ENCODE measurements at places on chromosomes 5 and 9.

DNA sequence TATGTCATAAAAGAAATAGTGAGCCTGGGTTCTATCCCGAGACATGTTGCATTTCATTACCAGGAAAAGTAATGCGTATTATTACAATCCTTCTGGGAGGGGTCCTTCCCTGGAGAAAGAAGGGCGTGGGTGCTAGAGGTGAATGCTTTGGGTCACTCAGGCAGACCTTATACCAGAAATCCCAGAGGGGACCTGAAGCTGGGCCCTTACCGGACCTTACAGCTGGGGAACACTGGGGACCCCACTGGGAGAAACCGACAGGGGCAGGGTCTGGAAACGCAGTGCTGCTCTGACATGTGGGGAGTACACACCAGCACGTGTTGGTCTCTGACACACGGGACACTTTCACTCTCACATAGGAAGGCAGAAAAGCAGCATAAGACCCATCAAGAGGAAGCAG lies 71.3 kb downstream of the LMNB1 start:
- no peak for DNase-seq

DNA sequence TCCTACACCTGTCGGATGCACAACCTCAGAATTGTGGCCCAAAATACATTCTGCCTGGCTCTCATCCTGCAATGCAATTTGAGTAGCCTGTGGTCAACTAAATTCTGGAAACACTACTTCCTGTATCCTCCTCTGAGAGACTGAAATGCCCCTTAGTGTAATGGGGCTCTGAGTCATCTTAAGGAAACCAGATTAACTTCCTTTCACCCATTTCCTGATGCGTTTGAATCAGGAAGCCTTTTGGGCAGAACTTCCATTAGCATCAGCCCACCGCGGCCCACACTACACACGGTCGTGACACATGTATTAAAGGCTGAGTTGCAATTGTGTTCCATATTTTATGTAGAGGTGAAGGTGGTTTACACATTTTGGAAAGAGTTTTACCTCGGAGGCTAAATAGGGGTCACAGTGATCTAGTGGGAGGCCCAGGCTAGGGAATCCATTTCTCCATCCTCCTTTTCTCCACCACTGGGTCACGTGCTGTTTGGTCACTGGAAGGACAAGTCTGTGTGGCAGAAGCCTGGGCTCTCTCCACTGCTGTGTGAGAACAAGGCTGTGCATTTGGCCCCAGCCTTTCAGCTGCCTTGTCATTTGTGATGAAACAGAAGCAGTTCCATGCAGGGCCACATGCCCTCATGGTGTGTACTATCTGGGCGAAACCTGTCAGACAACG lies 55.9 kb downstream of the DAP start:
- no peak for DNase-seq

DNA sequence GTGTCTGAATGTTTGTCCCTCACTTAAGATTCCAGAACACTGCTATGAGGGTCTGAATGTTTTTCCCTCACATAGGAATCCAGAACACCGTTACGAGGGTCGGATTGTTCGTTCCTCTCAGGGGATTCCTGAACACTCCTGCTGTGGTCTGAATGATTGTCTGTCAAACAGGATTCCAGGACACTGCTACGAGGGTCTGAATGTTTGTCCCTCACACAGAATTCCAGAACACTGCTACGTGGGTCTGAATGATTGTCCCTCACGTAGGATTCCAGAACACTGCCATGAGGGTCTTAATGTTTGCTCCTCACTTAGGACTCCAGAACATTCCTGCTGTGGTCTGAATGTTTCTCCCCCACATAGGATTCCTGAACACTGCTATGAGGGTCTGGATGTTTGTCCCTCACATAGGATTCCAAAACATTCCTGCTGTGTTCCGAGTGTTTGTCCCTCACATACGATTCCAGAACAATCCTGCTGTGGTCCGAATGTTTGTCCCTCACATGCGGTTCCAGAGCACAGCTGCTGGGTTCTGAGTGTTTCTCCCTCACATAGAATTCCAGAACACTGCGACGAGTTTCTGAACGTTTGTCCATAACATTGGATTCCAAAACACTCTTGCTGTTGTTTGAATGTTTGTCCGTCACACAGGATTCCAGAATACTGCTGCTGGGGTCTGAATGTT lies 199.5 kb downstream of the FOXD4L6 start:
- no peak for DNase-seq

GRCh38 chr5:79872291-79872690 lies 118.8 kb downstream of the MTX3 start:
- no peak for DNase-seq

DNA sequence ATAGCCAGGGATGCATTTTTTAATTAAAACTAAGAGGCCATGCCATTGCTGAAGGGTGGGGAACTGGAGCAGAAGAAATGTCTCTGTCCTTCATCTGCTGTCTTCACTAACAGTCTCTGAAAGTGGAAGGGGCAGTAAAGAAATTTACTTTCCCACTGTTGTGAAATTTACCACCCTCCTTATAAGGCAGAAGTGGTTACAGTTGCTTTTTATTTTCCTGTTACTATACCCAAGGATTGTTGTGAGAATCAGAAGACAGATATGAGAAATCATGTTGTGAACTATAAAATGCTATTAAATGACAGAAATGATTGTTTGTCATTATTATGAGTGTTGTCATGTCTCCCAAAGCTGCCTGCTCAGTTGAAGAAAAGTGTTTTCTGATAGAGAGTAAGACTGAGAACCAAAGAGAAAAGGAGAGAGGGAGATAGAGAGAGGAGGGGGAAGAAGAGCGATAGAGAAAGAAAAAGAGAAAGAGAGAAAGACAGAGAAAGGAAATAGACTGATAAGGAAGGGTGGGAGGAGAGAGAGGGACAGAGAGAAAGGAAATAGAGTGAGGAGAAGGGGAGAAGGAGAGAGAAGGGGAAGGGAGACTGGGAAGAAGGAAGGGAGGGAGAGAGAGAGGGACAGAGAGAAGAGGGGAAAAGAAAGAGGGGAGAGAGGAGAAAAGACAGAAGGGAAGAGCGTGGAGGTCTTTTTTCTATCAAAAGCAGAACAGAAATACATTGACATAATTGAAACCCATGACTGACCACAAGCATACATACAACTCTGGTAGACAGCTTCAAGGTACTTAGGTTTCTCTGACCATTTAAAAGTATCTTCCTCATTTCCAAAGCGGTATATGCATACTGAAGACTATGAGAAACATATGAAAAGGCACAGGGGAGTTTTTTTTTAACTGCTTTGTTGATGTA lies 22.5 kb downstream of the SEC61B start:
- no peak for DNase-seq

- no peak for DNase-seq
Measured at GRCh38 chr5:135213027-135213386, 179.0 kb upstream of the PITX1 start.

- no peak for DNase-seq
Measured at GRCh38 chr9:120863833-120864232, 13.2 kb downstream of the PHF19 start.

GRCh38 chr5:38948501-38948900 lies 102.7 kb downstream of the OSMR start:
- no peak for DNase-seq

GRCh38 chr9:106771608-106772007 lies 91.4 kb upstream of the ZNF462 start:
- DNase-seq = no peak

DNA sequence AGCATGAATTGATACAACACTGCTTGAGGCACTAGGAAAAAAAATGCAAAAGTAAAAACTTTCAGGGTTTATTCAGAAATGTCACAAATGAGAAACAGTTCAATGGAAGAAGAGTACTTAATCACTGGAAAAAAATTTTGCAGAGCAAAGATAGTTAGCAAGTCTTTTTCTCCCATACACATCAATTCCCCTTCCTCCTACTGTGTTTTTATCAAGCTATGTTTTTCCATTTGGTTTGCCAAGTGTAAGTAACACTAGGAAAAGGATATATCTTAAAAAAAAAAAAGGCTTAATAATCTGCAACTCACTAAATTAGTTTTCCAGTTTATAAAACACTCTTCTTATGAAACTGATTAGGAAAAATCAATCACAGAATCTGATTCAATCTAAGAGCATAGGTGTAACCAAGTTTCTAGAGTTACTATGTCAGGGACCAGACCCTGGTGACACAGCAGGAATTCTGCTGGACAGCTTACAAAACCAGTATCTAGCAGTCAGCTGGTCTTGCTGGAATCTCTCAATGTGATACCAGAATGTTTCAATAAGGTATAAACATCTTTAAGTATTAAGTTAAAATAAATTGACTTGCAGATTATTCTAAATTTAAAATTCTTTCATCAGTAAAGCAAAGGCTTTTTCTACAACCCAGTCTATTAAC lies 34.7 kb downstream of the RNF145 start:
- DNase-seq = no peak

- no peak for DNase-seq
Measured at GRCh38 chr5:113266227-113266912, 168.4 kb downstream of the TSSK1B start.

GRCh38 chr5:15798006-15798405 lies 298.0 kb downstream of the FBXL7 start:
- no peak for DNase-seq

GRCh38 chr5:154273028-154273617 lies 82.6 kb downstream of the GALNT10 start:
- DNase-seq = no peak

GRCh38 chr9:136465500-136466154 lies 17.2 kb downstream of the SEC16A start:
- no peak for DNase-seq

DNA sequence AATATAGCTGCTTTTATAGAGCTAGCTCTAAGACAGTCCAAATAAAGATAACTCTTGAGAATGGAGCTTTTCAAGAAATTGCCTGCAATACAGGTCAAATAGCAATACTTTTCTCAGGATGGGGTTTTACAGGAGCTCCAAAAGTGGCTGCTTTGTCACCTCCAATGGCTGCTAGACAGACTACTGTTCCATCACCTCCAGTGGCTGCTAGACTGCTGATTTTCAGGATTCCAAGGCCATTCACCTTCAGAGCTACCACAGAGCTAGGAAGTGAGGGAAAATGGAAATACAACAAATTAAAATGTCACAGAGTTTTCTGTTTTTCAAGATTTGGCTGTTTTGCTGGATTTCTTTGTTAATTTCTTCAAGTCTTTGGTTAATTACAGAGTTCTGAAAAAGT lies 8.5 kb upstream of the ITGA1 start:
- DNase-seq = no peak

GRCh38 chr9:72623156-72623555 lies 101.7 kb downstream of the TMC1 start:
- DNase-seq = no peak

DNA sequence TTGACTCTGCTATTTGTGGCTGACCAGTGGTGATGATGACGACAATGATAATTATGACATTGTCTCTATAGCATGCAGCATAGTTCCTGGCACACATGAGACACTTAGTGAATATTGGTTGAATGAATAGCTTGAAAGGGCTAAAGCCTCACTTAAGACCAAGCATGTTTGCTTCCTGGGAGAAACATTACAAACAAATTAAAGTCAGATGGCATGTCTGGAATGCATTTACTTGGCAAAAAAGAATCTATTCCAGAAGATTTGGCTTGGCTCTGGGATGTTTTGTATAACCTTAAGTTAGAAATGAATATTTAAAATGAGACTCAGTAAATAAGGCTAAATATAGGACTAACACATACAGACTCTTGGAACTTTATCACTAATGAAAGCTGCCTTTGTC lies 21.6 kb downstream of the GAS1 start:
- DNase-seq = no peak

DNA sequence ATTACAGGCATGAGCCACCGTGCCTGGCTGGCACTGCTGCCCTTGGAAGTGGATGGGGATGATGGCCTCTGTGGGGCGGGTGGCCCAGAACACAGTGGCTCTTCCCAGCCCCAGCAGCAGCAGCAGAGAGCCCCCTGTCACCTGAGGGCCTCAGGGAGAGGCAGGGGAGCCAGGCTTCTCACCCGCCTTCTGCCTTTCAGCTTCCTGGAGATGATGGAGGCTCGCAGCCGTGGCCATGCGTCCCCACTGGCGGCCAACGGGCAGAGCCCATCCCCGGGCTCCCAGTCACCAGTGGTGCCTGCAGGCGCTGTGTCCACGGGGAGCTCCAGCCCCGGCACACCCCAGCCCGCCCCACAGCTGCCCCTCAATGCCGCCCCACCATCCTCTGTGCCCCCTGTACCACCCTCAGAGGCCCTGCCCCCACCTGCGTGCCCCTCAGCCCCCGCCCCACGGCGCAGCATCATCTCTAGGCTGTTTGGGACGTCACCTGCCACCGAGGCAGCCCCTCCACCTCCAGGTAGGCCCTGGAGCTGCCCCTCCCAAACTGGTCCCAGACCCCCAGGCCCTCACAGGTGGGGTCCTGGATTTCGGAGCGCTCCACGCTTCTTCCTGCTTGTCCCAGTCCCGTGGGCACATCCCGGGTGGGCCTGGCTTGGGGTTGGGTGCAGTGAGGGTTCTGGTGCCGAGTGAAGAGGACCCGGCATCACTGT lies 5.0 kb upstream of the AJM1 start:
- no peak for DNase-seq

DNA sequence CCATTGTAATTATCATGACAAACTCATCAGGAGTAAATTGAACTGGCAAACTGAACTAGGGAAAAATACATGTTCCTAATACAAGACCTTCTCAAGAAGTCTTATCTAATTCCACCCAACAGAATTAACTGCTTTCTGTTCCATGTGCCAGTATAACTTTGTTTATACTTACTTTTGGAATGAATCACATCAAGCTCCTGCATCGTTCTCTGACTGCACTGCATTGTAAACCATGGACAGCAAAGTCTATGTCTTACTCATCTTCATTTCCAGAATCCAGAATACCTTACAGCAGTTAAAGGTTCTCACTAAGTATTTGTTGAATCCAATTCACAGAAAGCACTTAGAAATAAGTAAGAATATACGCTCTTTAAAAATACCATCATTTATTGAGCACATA lies 102.8 kb downstream of the PLK2 start:
- DNase-seq = no peak

DNA sequence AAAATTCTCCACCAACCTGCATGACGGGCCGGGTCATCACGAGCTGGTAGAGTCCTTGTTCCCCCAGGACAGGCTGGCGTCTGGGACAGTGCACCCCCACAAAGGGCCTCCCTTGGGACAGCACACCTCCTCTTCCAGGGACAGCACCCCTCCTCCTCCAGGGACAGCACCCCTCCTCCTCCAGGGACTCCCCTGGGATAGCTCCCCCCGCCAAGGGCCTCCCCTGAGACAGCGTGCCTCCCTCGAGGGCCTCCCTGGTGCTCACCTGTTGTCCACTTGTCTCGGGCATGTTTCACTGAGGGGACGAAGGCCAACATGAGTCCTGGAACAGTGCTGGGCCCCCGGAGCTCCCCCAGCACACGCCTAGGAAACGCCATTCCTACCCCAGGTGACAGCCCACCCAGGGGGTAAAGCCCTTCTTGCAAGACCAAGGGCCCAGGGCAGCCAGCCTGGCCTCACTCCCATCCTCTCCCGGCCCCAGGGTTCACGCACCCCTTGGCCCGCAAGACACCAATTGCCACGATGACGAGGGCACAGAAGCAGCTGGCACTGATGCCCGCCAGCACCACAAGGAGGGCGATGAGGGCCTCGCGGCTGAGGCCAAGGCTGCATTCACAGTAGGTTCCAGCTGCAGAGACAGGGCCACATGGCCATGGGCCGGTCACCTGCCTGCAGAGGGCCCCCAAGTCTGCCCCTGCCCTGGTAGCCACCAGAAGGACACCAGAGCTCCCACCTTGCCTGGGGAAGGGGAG lies 531 bp downstream of the TMEM210 start:
- DNase-seq = no peak

DNA sequence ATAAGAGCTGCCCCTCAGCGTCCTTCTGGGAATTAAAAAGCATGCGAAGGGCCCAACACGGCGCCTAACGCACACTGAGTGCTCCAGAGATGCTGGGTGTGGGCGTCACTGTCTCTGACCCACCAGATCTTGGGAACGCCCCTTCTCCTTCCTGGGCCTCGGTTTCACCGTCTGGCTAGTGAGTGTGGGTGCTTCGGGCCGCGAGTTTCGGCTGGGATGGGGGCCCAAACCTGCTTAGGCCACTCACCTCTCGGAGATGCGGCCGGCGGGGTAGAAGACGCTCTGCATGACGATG lies 3.7 kb downstream of the PIP5KL1 start:
- DNase-seq = no peak

All from germinal center (tissue), 1 donor.